ENCODE measurements at places on chromosomes 3 and 15.

- DNase-seq, result no peak
Observed at GRCh38 chr3:121592856-121593702, at the start of gene FBXO40. Gene FBXO40 (plus strand): TSS chr3:121593379. CDS start chr3:121620576, 27,197 bp downstream.

GRCh38 chr3:36774052-36774451 lies 9.7 kb upstream of the DCLK3 start:
- no peak for DNase-seq

DNA sequence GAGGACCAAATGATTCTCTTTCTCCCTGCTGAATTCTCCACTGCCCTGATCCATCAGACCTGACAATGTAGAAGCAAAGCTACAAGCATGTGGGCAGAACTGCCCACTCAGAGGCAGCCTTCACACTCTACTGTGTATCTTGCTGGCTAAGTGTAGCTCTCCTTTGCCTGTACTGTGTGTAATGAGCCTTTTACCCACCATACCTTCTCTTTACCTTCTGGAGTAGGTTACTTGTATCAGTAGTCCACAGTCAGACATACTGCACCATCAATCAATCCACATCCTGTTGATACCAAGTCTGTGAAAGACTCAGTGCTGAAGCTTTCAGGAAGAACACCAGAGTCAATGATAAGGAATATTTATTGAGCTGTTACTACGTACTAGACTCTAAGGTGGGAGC lies 440.7 kb upstream of the ARHGEF26 start:
- DNase-seq, result no peak

- peak; percentile 45 for DNase-seq
Observed at GRCh38 chr3:196192036-196192523, 19.1 kb downstream of the ZDHHC19 start.

GRCh38 chr15:27426805-27427204 lies 455.8 kb downstream of the GABRG3 start:
- no peak for DNase-seq

DNA sequence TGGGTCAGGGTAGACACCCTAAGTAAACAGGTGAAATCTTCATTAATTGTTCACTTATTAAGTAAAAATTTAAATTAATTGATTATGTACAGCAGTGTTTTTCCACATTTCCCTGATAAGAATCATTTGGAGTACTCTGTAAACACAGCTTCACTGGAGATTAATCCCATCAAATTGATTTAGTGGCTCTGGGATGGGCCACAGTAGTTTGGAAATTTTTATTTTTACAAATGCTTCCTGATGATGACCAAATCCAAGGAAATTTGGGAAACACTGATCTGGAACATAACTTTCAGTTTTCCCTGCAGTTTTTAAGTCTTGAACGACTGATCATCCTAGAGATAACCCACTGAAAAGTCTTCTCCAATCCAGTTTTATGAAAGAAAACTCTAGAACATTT lies 18.8 kb upstream of the RPLP1 start:
- DNase-seq, result no peak

DNA sequence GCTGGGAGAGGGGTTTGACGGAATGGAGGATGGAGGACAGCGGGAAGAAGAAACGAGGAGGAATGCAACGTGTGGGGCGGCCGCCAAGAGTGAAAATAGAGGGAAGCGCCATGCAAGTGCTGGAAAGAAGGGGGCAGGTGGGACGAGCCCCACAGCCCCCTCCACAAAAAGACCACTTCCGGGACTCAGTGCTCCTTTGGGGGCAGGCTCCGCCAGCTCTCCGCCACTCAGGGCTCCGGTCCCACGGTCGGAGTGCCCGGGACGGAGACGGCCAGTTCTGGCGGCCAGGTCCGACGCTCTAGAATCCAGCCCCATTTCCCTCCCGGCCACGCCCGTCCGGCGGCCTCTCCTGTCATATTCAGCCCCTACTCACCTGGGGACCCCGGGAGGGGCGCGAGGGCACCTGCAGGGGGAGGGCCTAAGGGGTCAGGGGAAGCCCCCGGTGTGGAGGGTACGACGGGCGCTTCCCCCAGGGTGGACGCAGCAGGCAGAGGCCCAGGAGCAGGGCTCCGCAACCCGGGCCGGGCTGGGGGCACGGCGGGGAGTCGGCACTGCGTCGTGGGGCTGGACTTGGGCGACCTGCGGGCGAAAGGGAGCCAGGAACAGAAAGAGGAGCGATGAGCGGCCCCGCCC lies 25.5 kb upstream of the CSPG4 start:
- no peak for DNase-seq

- no peak for DNase-seq
Observed at GRCh38 chr3:5312290-5312689, 124.8 kb downstream of the EDEM1 start.

- DNase-seq, result no peak
Observed at GRCh38 chr3:105847452-105847851, 21.4 kb downstream of the CBLB start.

Data from effector memory CD4-positive, alpha-beta T cell (primary cell).